ENCODE measurements at places on chromosomes 2 and 18.

GRCh38 chr2:204900487-204900886, 355.2 kb downstream of the PARD3B start:
- DNase-seq = no peak

GRCh38 chr2:12884713-12885282, 168.1 kb downstream of the TRIB2 start:
- peak; percentile 77 for DNase-seq

- no peak for DNase-seq
These were observed 59.1 kb downstream of the VSNL1 start for GRCh38 chr2:17599617-17600016.

- peak; percentile 62 for DNase-seq
These were observed 186.8 kb downstream of the RDH14 start for GRCh38 chr2:18373664-18374063.

DNA sequence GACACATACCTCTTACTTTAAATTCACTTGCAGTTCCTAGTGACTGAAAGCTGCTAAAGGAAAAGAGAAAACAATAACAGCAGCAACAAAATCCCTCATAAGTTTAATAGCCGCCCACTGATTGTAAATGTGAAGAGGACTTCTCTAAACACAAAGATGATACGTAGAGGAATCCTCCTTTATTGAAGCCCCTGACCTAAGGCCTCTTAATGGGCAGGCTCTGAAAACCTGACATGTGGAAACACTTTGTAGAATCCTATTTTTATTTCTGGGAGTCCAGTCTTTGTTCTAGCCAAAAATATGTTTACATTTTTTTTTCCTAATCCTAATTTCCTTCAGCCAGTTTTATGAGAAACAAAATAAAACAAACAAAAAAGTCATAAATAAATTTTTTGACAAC, 1277.7 kb upstream of the CELF4 start:
- DNase-seq = no peak

- DNase-seq = no peak
These were observed 382.7 kb upstream of the KLHL29 start for GRCh38 chr2:23002234-23002633.

DNA sequence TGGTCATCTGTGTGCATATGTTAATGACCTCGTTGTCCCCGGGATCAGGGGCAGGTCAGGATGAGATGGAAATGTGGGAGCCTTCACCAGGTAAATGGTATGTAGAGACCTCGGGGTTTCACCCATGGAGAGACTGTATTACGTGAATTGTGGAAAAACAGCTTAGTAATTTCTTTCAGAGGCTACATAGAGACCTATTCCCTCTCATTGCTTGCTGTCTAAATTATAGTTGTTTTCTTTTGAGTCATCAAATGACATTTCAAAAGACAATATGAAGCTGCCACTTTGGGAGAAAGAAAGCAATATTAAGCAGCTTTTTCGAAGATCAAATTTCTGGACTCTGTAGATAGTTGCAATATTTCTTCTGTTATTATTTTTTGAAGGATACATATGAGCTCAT, 20.4 kb downstream of the ADAM23 start:
- no peak for DNase-seq

DNA sequence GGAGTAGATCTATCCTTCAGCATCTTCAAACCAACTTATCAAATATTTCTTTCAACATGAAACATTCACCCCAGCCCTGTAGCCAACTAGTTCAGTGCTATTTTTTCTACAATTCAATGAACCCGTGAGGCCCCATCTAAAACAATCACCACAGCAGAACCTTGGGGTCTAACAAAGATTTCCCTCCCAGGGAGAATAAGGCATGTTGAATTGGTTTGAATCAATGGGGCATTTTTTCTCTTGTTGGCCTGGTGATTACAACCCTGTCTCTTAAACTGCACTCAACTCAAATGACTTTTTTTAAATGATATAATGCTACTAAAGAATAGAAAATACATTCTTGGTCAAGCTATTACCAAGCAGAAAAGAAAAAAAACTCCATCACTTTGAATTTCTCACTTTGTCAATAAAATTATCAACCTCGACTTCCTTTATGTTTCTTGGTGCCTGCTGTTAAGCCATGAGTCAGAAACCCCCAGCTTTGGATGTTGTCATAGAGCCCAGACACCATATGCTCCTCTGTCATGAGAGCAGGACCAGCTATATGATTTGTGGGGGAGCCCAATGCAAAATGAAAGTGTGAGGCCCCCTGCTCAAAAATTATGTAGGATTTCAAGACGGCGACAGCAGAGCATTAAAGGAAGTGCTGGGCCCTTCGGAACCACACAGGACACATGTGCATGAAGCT, 282.4 kb downstream of the MEIS1 start:
- no peak for DNase-seq

GRCh38 chr2:217166241-217166850, 306.5 kb upstream of the TNP1 start:
- DNase-seq = peak; percentile 23

- DNase-seq = no peak
These were observed 18.0 kb downstream of the MAL start for GRCh38 chr2:95043300-95044093.

DNA sequence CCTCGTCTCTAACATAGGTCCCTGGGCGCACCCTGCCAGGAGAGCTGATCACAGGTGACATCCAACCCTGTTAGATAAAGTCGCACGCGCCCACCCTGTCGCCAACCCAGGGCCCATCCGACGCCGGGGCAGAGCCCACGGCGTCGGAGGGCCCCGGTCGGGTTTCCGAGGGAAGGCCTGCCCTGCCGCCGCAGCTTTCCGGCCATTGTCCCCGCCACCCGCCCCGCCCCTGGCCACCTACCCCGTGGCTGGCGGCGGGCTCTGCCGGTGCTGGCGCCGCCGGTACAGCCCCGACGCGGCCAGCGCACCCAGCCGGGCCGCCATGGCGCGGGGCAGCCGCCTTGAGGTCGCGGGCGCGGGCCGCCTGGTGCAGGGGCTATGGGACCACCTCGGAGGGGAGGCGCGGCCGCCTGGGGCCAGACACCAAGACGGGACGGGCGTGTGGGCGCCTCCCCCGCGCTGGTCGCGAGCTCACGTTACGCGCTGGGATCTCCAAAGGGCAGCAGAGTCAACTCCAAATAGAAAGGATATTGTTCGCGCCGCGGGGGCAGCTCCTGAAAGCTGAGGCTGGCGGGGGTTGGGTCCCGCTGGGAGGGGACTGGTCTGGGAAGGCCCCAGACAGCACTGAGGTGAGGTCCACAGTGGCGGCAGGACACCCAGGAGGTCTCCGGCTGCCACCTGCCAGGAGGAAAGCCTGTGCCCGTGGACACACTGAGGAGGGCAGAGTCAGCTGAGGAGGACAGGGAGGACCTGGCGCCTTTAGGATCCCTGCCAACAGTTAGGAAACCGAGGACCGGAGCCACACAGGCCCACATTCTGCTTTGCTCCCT, 11.1 kb downstream of the LIMS2 start:
- no peak for DNase-seq

DNA sequence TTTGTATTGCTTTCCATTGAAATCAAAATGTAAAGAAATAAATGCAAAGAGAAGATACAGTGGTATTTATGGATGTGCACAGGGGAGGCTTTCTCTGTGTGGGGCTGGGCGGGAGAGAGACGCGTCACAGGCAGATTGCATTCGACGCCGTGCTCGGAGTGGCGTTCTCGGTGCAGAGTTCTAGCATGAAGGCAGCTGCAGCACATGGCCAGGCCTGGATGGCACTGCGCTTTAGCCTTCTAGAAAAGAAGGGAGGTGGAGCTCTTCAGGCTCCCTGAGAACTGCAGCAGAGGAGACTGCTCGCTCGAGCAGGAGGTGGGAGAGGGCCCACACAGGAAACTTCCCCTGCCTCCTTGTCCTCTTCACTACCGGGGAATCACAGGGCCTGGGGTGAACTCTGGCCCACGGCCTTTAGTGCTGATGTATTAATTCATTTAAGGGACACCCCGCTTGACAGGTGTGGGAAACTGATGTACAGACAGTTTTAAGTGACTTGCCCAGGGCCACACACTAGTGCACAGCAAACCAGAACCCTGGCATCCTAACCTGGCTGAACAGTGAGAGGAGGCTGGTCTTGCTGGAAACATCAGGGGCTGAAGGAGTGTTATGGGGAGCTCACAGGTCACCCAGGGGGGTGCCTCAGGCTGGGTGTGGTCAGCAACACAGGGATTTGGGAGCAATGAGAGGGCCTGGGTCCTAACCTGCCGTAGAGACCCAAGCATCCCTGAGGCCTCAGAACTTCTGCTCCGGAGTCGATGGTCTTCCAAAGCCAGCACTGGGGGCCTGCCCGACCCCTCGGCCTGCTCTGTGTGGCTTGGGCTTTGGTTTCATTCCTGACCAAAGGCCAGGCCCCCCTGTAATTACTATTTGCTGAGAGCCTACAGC, 199.9 kb downstream of the HDAC4 start:
- DNase-seq = no peak

DNA sequence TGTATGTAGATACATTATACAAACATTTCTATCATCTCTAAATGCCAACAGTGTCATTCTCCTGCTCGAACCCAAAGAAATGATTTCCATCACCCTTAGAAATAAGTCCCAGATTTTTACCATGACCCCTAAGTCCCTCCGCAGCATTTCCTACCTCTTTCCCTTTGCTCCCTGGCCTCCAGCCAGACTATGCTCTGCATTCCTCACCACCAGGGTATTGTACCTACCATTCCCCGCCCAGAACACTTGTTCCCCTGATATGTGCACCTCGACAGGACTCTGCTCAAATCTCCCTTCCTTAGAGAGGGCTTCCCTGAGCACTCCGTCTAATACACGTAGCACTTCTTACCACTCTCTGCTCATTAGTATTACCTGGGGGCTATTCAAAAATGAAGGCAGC, 630.2 kb downstream of the ARHGAP15 start:
- no peak for DNase-seq

- DNase-seq = no peak
These were observed 77.5 kb downstream of the POLR1A start for GRCh38 chr2:86027922-86028765.

- peak; percentile 14 for DNase-seq
These were observed 649.8 kb downstream of the ARHGAP15 start for GRCh38 chr2:143779021-143779420.

DNA sequence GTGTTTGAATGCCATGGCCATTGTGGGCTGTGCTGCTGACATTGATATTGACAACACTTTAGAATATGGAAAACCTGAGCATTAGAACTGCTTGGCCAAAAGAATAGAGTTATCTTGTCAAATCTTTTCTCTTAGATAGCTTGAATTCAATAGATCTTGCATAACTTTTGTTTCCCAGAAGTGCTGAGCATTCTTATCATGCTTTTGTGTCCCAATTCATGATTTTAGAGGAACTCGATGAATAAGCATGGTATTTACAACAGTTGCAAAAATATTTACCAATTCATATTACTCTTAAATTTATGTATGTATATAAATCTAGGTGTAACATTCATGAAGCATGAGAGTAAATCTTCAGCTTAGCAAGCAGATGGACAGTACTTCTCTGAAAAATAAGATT, 508.0 kb downstream of the BCL11A start:
- DNase-seq = no peak

DNA sequence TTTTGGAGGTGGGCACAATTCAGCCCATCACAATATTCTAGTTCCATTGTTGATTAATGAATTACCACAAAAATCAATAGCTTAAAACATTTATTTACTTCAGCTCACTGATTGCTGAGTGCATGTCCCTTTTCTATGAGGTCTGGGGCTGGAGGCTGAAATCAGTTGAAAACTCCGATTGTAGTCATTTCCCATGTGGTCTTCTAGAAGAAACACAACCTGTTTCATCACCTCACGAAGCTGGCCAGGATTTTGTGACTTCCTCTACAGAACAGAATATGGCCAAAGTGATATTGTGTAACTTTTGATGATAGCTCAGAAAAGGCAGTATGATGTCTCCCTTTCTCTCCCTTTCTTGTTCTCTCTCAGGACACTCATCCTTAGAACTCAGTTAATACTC, 44.1 kb upstream of the CYRIA start:
- no peak for DNase-seq

- no peak for DNase-seq
These were observed 544.9 kb upstream of the SETBP1 start for GRCh38 chr18:44135741-44136140.

- DNase-seq = no peak
These were observed 24.6 kb downstream of the NPAS2 start for GRCh38 chr2:100844514-100844913.

DNA sequence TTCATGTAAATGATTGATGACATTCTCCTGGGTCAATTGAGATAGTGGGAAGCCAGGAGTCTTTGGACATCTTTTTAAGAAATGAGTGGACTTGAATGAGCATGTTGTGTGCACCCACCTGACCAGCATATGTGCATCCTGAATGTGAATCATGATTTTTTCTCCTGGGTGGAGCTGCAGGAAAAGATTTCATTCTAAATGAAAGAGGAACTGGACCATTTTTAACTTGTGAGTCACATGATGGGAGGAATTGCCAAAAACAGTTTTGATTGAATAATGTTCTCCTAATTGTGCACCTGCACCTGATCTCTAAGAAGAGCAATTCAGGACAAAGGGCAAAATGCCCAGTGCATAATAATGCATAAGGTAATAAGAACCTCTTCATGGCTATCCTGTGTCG, 32.3 kb downstream of the COPS8 start:
- DNase-seq = no peak

DNA sequence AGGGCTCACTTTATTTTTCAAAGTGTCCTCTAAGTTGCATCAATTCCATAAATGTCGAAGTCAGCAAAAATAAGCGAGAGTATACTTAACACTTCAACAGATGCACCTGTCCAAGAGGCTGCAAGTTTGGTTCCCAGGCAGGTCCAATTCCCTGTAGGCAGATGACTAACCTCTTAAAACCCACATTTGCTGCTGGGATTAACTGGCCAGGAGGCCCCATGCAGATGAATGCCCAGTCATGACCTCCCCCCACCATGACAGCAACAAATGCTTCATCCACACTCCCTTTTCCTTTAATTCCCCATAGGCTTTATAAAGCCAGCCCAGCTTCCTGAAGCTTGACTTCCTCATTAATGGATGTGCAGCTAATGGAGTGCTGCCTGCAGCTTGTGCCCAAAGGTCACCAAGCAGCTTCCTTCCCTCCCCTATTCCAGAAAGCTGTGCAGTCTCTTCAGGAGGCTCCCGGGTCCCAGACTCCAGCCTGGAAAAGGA, 35.7 kb downstream of the REEP1 start:
- no peak for DNase-seq

DNA sequence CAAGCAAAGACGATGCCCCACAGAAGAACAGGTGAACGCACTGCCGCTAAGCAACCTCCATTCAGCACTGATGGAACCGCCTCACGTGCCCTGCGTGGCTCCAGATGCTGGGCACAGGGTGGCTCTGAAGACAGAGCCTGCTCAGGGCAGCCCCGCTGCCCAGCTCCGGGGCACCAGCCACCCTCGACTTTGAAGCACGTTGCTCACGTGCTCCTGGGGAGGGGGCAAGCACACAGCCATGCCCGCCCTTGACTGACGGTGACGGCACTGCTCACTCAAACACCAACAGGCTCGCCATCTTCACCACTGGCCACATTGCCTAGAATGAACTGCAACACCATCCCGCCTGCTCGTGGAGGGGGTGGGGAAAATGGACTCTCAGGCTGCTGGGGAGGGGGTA, 251.3 kb downstream of the HDAC4 start:
- DNase-seq = no peak

- DNase-seq = no peak
These were observed 184.3 kb upstream of the MAP2 start for GRCh38 chr2:209239585-209239938.

Data from HS-27A (cell line).